ENCODE measurements at places on chromosomes 13 and 19. TPM values are rescaled to one million over a fixed set of nuclear protein-coding genes. Genes with fewer than 3 reads are reported as not detected.

The PRKCG gene
- not detected for total RNA-seq

- no peak for DNase-seq
Measured at GRCh38 chr13:36344173-36344572, 2.0 kb downstream of the SPART start.

- no peak for DNase-seq
Measured at GRCh38 chr19:20318616-20319015, 151.6 kb downstream of the ZNF486 start.

- no peak for DNase-seq
Measured at GRCh38 chr13:75959861-75960481, 323.8 kb downstream of the LMO7 start.

- DNase-seq: peak; percentile 53
Measured at GRCh38 chr13:48818495-48819356, 157.0 kb upstream of the FNDC3A start.

DNA sequence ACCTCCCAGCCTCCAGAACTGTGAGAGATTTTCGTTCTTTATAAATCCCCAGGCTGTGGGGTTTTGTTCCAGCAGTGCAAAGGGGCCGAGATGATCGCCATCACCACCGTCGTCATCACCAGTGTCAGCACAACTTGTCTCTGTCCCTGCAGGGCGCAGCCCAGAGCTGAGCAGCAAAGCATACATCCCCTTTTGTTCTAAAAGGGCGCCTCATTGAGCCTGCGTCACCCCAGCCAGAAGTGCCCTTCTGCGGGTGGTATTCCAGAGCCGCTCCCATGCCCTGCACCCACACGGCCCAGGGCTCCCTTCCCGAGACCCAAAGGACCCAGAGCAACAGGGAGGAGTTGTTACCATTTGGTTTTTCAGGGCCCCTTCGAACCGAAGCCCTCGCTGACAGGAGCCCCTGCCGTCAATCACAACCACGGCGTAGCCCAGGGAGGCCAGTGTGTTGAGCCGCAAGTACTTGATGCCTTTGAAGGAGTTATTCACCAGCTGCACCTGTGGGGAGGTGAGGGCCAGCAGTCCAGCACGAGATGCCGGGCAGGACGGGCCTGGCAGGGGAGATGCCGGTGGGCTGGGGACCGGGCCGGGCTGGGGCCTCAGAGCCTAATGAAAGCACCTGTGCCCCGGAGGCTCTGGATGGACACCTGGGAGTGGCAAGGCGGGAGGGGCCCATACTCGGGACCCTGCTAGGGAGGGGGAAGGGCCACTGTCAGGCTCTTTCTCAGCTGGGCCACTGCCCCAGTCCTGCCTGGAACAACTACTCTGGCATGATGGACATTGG is 14.4 kb upstream of the MYDGF start:
- no peak for DNase-seq

- no peak for DNase-seq
Measured at GRCh38 chr13:37647031-37647650, 48.6 kb upstream of the POSTN start.

The KDELR1 gene
- 58.0 TPM for total RNA-seq

- no peak for DNase-seq
Measured at GRCh38 chr19:12984143-12984627, 11.1 kb upstream of the NFIX start.

DNA sequence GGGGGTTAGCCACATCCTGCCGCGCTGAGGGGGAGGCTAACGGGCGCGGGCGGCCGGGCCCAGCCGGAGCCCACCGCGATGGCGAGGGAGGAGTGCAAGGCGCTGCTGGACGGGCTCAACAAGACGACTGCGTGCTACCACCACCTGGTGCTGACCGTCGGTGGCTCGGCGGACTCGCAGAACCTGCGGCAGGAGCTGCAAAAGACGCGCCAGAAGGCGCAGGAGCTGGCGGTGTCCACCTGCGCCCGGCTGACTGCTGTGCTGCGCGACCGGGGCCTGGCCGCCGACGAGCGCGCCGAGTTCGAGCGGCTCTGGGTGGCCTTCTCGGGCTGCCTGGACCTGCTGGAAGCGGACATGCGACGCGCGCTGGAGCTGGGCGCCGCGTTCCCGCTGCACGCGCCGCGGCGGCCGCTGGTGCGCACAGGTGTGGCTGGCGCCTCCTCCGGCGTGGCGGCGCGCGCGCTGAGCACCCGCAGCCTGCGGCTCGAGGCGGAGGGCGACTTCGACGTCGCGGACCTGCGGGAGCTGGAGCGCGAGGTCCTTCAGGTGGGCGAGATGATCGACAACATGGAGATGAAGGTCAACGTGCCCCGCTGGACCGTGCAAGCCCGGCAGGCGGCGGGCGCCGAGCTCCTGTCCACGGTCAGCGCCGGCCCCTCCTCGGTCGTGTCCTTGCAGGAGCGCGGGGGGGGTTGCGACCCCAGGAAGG is 692 bp downstream of the RGS9BP start:
- DNase-seq: no peak

- no peak for DNase-seq
Measured at GRCh38 chr13:113426591-113426986, 26.7 kb downstream of the ADPRHL1 start.

DNA sequence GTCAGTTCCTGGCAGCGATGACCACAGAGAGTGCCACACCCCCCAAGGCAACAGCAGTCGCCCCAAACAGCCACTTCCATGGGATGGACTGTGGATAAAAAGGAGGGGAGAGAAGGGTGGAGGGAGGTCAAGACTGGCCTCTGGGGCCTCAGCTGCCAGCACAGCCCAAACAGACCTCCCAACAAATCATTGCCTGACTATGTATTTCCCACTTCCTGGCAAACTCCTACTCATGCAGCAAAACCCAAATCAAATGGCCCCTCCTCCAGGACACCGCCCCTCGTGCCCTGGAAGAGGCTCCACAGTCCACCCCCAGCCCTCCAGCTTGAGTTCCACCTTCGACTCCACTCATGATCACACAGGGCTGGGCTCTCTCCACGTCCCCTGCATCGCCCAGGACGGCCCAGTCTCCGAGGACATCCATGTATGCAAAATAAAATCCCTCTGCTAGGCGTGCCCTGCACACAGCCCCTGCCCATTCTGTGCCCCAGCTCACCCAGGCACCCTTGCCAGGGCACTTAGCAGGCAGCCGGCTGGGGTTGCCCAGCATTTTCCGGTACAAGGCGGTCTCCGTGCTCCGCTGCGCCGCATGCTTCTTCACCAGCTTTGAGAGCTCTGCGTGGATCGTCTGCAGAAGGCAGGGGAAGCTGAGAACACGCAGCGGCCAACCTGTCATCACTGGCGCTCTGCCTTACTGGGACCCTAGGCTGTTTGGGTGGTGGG is 10.5 kb upstream of the ELL start:
- no peak for DNase-seq

The TNFRSF19 gene
- not detected for total RNA-seq

The CGB3 gene
- not detected for total RNA-seq

GRCh38 chr19:50932690-50933083 is 20.2 kb downstream of the KLK5 start:
- DNase-seq: no peak

DNA sequence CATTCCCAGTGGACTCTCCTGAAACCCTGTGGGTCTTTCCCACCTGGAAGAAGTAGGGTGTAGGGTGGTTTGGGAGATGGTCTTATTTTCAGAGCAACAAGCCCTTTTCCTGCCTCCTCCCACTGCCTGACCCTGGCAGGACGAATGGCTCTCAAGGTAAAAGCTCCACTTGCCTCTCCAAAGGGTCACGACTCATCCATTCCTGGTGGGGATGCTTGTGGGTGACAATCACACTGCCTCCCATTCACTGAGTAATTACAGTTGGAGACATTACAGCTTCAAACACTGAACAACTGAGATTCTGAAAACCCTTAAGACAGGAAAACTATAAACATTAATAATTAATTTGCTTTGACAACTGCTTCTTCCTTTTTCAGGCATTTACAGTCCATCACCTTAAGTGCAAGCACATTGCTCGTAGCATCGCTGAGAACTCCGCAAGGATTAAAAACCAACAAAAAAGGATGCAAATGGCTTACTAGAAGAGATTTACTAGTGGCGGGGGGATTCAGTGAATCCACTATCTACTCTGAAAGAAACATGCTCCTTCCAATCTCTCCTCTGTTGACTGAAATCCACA is 199.6 kb upstream of the IRS2 start:
- peak; percentile 56 for DNase-seq

The ADAMTSL5 gene
- 4.0 TPM for total RNA-seq

The SHD gene
- total RNA-seq: not detected

GRCh38 chr13:37225414-37226070 is 120.1 kb upstream of the CSNK1A1L start:
- no peak for DNase-seq

The OR7D2 gene
- 0.03 TPM for total RNA-seq

The ZNF285 gene
- total RNA-seq: 3.7 TPM

The SSBP4 gene
- 18.9 TPM for total RNA-seq

GRCh38 chr19:58559275-58560006 is 1.0 kb upstream of the UBE2M start:
- peak; percentile 93 for DNase-seq

DNA sequence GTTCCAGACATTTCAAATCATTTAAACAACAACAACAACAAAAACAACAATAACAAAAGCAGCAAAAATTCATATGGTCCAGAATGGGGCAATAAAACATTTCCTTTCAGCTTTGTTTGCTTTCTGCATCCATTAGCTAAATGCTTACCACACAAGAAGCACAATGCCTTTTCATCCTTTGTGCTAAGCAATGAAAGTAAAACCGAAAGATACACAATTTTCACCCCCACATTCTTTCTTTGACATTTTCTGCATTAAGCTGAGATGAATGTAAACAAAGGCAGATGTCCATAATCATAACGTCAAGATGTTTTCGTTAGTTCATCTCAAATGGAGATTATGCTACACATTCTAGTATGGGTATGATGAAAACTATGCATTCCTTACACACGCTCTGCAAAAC is 568.5 kb downstream of the SLITRK6 start:
- no peak for DNase-seq

- DNase-seq: no peak
Measured at GRCh38 chr19:1866693-1867348, 3.4 kb upstream of the KLF16 start.

DNA sequence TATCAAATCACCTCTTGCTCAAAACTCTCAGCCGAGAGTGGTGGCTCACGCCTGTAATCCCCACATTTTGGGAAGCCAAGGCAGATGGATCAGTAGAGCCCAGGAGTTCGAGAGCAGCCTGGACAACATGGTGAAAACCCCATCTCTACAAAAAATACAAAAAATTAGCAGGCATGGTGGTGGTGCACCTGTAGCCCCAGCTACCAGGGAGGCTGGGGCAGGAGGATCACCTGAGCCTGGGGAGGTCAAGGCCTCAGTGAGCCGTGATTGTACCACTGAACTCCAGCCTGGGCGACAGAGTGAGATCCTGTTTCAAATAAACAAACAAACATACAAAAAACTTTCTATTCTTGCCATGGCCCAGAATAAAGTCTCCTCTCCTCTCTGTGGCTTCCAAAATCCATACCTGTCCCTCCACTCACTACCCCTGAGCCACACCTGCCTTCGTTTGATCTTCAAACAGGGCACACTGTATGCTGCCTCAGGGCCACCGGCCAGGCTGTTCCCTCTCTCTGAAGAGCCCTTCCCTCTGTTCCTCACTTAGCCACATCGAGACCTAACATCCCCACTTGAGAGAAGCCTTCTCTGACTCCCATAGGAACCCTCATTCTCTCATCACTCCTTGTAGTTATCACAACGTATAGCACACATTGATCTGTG is 6.3 kb downstream of the LGI4 start:
- DNase-seq: no peak

DNA sequence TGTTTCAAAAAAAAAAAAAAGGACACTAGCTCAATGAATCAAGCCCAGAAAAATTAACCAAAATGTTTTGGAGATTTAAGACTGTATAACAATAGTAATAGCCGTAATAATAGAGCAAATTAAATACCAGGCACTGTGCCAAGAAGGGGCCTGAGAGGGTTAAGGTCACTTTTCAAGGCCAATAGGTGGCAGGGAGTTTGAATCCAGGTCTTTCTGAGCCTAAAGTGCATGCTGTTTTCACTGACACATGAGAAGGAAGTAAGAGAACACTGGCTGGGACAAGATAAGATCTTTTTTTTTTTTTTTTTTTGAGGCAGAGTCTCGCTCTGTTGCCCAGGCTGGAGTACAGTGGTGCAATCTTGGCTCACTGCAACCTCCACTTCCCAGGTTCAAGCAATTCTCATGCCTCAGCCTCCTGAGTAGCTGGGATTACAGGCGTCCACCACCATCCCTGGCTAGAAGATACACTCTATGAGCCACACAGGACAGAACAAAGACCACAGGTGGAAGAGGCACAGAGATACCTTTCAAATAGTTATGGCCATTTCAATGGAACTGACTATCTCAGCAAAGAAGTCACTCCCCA is 7.7 kb downstream of the FFAR2 start:
- no peak for DNase-seq

- DNase-seq: no peak
Measured at GRCh38 chr13:74647991-74648390, 513.8 kb upstream of the KLF12 start.

- DNase-seq: no peak
Measured at GRCh38 chr13:110915874-110916206, 971 bp upstream of the ANKRD10 start.

GRCh38 chr19:4709440-4710280 is 14.0 kb downstream of the DPP9 start:
- no peak for DNase-seq

The CERS1 gene
- total RNA-seq: not detected

Measured in SJSA1 (cell line).